Dermis lymphatic vessel endothelial cell (primary cell): ENCODE measurements at places on chromosomes 6 and 20. TPM values are rescaled to one million over a fixed set of nuclear protein-coding genes. Genes with fewer than 3 reads are reported as not detected.

FAM162B gene
- total RNA-seq = 6.5 and 7.9 TPM in 2 replicates

CLIC5 gene
- not detected in 2 replicates for total RNA-seq

RAB32 gene
- 81.6 and 90.7 TPM in 2 replicates for total RNA-seq

CLDN20 gene
- not detected in 2 replicates for total RNA-seq

BCAS1 gene
- total RNA-seq = not detected in 2 replicates

MAFB gene
- 3.0 and 4.7 TPM in 2 replicates for total RNA-seq

HLA-DRB5 gene
- not detected in 2 replicates for total RNA-seq

HLA-DRA gene
- 0.11 TPM in 1 of 2 replicates, not detected in the other for total RNA-seq

SPEF1 gene
- total RNA-seq = under 0.01 TPM in 1 of 2 replicates, not detected in the other

CST5 gene
- total RNA-seq = not detected in 2 replicates

FRMD1 gene
- total RNA-seq = not detected in 2 replicates

HRH3 gene
- total RNA-seq = not detected in 2 replicates

EFCAB8 gene
- under 0.01 and 0.09 TPM in 2 replicates for total RNA-seq

GTSF1L gene
- total RNA-seq = 0.09 TPM in 1 of 2 replicates, not detected in the other

SAPCD1 gene
- 2.2 and 8.0 TPM in 2 replicates for total RNA-seq

ZNF311 gene
- total RNA-seq = under 0.01 and 0.17 TPM in 2 replicates

ADGRF1 gene
- not detected in 2 replicates for total RNA-seq

GPR6 gene
- not detected in 2 replicates for total RNA-seq

GRIK2 gene
- under 0.01 and 0.09 TPM in 2 replicates for total RNA-seq

HUS1B gene
- 0.54 and 0.69 TPM in 2 replicates for total RNA-seq

ALDH5A1 gene
- total RNA-seq = 0.87 and 2.2 TPM in 2 replicates

PGK2 gene
- total RNA-seq = not detected in 2 replicates

GHRH gene
- not detected in 2 replicates for total RNA-seq

HLA-F gene
- total RNA-seq = 14.8 and 21.6 TPM in 2 replicates

THEMIS gene
- total RNA-seq = not detected in 2 replicates
